ENCODE measurements at places on chromosomes 5 and 9.

- DNase-seq, result no peak
Observed at GRCh38 chr5:105968981-105969380, 1701.8 kb downstream of the EFNA5 start.

GRCh38 chr9:124626276-124626675, 119.1 kb upstream of the NR5A1 start:
- DNase-seq, result no peak

DNA sequence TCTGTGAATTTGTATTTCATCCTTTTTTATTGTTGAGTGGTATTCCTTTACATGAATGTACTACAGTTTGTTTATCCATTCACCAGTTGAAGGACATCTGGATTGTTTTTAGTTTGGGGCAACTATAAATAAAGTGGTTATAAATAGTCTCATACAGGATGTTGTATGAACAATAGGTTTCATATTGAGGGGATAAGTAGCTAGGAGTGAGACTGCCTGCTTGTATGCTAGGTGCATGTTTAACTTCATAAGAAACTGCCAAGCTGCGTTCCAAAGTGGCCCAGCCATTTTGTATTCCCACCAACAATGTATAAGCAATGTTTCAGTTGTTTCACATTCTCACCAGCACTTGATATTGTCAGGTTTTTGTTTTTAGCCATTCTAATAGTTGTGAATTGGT, 21.5 kb downstream of the OTULINL start:
- DNase-seq, result no peak

DNA sequence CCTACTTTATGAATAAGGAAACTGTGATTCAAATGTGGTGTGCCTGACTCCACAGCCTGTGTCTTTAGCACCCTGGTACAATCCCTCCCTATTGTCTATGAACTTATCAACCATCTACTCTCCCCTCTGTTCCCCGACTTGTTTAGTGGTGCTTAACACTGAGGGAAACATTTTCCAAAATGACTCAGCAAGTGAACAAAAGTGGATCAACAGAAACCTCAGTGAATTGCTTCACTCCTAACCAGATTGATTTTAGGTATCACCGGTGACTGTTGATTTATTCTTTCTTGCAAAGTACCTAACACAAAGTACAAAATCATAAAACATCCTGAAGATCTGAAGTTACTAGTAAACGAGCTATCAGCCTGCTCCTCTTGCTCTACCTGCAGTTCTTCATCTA, 42.1 kb upstream of the RAPGEF6 start:
- DNase-seq, result no peak

- DNase-seq, result no peak
Observed at GRCh38 chr5:102211165-102211564, 84.9 kb downstream of the SLCO4C1 start.

DNA sequence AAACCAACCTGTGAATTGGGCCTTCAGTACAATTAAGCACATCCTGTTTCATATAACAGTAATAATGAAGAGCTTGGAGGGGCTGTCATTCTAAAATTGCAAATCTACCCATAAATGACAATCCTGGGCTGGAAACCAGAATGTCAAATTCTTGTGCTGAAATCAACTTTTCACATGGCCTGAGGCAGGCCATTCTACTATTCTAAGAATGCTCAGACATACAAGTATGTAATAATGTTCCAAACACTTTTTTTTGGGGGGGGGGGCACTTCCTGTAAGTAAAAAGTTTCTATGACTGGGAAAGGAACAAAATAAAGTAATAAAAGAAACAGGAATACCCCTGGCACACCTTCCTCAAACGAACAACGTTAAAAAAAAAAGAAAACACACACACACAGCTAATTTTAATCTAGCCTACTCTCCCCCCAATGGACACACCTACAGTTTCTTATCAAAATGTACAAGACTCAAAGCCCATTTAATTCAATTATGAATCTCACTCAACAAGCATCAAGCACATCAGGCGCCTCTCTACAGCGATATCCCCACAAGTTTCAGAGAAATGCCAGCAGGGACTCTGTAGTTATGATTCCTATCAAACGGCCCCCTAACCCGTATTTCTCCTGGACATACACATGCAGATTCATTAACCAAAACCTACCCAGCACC, 1.4 kb downstream of the ETF1 start:
- DNase-seq, result no peak

GRCh38 chr9:37295796-37296195, 126.7 kb upstream of the GRHPR start:
- DNase-seq, result no peak

DNA sequence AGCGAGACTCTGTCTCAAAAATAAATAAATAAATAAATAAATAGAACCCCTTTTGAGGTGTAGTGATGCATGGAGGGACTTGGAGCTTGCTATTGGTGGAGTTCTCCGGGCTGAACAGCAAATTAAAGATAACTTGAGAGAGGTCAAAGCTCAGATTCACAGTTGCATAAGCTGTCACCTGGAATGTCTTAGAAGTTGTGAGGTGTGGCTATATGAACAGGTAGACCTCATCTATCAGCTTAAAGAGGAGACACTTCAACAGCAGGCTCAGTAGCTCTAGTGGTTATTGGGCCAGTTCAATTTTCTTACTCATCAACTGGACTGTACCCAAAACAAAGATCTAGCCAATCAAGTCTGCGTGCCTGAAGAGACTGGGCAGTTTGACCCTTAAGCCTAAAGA, 11.7 kb upstream of the STING1 start:
- DNase-seq, result no peak

Data from activated CD4-positive, CD25-positive, alpha-beta regulatory T cell (primary cell).